ENCODE measurements at places on chromosomes 16 and 17. TPM values are rescaled to one million over a fixed set of nuclear protein-coding genes. Genes with fewer than 3 reads are reported as not detected.

Gene ZSCAN10
- total RNA-seq = not detected

Gene TNFAIP1
- 46.4 TPM for total RNA-seq

Gene LHX1
- not detected for total RNA-seq

Gene SLC16A6
- not detected for total RNA-seq

Gene TMEM132E
- not detected for total RNA-seq

Gene JUP
- total RNA-seq = 202 TPM

Gene MEIOB
- not detected for total RNA-seq

Gene STH
- total RNA-seq = not detected

Gene IRX3
- total RNA-seq = 82.5 TPM

Gene WFIKKN1
- 0.12 TPM for total RNA-seq

Gene HOXB9
- total RNA-seq = not detected

Gene NAGLU
- total RNA-seq = 7.5 TPM

Gene SCGB1C2
- total RNA-seq = not detected

Gene CCL5
- 1.7 TPM for total RNA-seq

Gene KRTAP4-4
- not detected for total RNA-seq

Gene NRN1L
- total RNA-seq = not detected

Gene CEP295NL
- total RNA-seq = 0.88 TPM

Gene C1QTNF1
- total RNA-seq = 208 TPM

Gene PRRT2
- total RNA-seq = 1.0 TPM

Gene TPSAB1
- 2.8 TPM for total RNA-seq

Gene FBXW10
- not detected for total RNA-seq

Gene CA5A
- 0.38 TPM for total RNA-seq

Gene TP53TG3B
- not detected for total RNA-seq

Gene SLC6A4
- total RNA-seq = 0.20 TPM

Gene ZNF423
- 6.2 TPM for total RNA-seq

Gene NECAB2
- total RNA-seq = 1.0 TPM

Gene FN3K
- total RNA-seq = 80.0 TPM

Gene TP53TG3F
- not detected for total RNA-seq

Gene JPT1
- 16.2 TPM for total RNA-seq

Gene TP53TG3C
- total RNA-seq = not detected

Gene TBX2
- 9.7 TPM for total RNA-seq

Gene MGRN1
- 44.0 TPM for total RNA-seq

Gene C1QL1
- 0.37 TPM for total RNA-seq

Gene PDXDC1
- total RNA-seq = 71.6 TPM

Gene SAMD14
- 2.9 TPM for total RNA-seq

Gene HAP1
- not detected for total RNA-seq

Gene COPZ2
- 47.2 TPM for total RNA-seq

Gene KRTAP2-2
- not detected for total RNA-seq

Gene ABCA6
- total RNA-seq = 11.5 TPM

Gene KCNG4
- total RNA-seq = not detected

Gene KRTAP4-5
- total RNA-seq = not detected
